ENCODE measurements at places on chromosomes 16 and 17.

DNA sequence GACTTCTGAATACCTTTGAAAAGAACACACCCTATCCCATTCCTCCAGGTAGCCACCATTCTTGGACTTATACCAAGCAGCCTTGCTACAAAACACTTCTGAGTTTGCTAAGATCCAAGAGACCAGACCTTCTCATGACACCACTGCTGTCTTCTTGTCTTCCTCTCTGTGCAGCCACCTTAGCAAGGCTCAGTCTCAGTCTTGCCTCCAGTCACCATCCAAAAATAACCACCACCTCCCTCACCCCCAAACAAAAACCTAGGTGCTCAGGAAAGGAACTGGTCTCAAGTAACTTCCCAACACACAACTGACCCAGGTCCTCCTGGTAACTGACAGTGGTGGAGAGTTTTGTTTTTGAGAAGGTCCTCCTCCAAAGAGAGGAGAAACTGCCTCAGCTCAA is 90.9 kb upstream of the CORO6 start:
- no peak for DNase-seq

- peak; percentile 67 for DNase-seq
Observed at GRCh38 chr17:5438716-5439445, at the start of gene C1QBP. Gene C1QBP (minus strand): TSS chr17:5439155. CDS start chr17:5439073, 82 bp downstream.

- DNase-seq, result no peak
Observed at GRCh38 chr16:1773703-1774447, 941 bp upstream of the MRPS34 start.

DNA sequence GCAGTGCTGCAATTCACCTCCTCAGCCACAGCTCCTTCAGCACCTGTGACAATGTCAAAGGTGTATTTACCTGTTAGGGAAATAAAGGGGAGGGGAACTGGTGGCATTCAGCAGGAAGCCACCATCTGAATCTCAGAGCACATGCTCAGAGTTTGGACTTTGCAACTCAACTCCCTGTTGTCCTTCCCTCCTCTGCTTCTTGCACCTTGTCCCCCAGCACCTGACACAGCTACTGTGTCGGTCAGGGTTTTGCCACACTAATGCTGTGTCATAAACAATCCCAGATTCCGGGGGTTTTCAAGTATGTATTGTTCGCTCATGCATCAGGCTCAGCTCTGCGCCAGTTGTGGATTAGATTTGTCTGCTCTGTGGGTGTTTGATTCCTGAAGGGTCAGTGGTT is 43.7 kb downstream of the HSBP1 start:
- no peak for DNase-seq

- DNase-seq, result no peak
Observed at GRCh38 chr16:30663820-30664219, 5.6 kb downstream of the FBRS start.

- no peak for DNase-seq
Observed at GRCh38 chr16:22787466-22788192, 26.3 kb upstream of the HS3ST2 start.

GRCh38 chr17:28871056-28871579 is 16.3 kb downstream of the ERAL1 start:
- DNase-seq, result no peak

GRCh38 chr16:53912155-53912554 is 208.2 kb downstream of the FTO start:
- DNase-seq, result no peak

- DNase-seq, result no peak
Observed at GRCh38 chr17:30573603-30574175, 96.5 kb downstream of the GOSR1 start.

GRCh38 chr17:15181333-15181732 is 83.8 kb downstream of the PMP22 start:
- DNase-seq, result no peak

DNA sequence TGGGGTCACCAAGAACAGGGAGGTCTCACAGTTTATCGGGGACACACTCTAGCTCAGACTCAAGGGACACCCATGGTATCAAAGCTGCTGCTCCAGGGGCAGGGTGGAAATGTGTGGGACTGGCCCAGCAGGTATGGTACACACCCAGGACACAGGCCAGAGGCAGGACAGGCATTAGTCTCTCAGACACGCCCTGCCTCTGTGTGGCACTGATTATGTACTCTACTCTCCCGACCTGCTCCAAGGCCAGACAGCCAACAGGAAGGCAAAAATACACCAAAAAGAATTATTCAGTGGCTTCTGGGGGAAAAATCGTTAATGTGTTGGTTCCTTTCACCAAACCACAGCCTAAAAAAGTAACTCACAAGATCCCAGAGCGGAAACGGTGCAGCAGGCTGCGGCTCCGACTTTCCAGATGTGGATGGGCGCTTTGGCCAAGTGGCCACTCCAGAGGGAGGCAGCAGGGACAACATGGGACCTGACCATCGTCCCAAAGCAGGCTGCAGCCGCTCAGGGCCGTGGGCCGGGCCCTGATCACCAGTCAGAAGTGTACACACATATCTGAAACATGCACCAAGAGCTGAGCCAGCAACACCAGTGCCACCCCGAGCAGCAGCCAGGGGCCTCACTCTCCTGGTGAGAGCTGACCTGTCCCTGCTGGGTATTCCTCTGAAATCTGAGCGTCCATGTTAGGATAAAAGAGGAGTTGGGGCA is 1.0 kb upstream of the SIRT7 start:
- DNase-seq, result no peak

GRCh38 chr16:69511651-69512050 is 54.1 kb upstream of the NFAT5 start:
- no peak for DNase-seq

- DNase-seq, result no peak
Observed at GRCh38 chr16:81823111-81823510, 44.0 kb downstream of the PLCG2 start.

- DNase-seq, result no peak
Observed at GRCh38 chr17:78889531-78889930, 13.5 kb downstream of the CEP295NL start.

DNA sequence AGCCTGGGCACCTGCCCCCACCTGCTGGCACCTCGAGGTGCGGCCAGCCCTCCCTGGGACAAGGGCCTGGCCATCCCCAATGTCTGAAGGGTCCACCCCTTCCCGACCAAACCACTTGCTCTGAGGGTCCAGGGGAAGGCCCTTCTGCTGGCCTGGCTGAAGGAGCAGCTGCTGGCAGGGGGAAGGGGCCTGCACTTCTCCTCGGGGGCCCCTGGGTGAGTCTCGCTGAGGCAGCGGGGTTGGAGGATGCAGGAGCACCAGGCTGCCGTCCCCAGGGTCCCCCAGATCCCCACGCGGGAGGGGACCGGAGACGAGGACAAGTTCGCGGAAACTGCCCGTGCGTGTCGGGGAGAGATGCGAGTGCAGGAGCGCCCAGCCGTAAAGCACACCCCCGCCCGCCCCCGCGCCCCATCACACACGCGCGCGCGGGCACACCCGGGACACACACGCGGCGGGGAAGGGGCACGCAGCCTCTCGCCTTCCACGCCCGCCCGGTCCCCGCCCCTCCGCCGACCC is 725 bp upstream of the CACNA1H start:
- peak; percentile 4 for DNase-seq

DNA sequence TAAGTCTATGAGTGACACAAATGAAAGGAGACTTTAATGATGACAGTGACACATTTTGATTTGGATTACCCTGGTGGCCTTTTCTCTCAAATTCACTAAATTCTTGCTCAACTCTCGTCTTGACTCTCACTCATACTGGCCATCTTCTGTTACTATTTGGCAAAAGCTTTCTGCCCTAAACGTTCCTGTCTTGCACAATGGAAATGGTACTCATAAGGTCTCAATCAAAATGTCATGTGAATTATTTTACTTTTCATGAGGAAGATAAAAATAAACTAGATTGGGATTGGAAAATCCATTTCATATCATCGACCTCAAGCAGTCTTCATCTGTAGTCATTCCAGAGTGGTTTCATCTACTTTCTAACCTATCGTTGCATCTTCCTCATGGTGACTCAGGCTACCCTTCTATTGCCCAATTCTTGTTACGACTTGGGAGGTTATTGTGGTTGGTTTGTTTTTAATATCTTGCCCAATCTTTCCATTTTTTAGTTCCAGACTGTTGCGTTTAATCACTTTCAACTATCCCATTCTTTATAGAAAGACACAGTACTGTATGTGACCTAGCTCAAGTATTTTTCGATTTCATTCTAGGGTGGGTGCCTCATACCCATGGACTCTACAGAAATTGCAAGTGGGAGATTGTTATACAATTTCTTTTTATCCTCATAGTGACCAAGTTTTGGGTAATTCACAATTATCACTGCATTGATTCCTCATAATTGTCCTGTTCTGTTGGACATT is 317.2 kb upstream of the KCNJ16 start:
- no peak for DNase-seq

GRCh38 chr16:12392585-12393091 is 411.0 kb downstream of the CPPED1 start:
- no peak for DNase-seq

DNA sequence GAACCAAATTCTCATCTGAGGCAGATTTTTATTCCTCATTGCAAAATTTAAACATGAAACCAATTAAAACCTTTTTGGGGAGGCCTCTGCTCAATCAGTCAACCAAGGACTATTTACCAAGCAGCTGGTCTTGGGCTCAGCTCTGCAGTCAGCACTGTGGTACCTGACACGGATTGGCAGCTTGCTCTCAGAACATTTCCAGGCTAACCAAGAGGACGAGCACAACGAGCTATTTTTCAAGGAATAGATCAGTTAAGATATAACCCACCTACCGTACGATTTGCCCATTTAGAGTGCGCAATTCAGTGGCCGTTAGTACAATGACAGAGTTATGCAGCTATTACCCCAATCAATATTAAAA is 26.4 kb upstream of the KLHDC4 start:
- DNase-seq, result no peak

- DNase-seq, result no peak
Observed at GRCh38 chr17:35679007-35679682, 52.3 kb upstream of the RASL10B start.

DNA sequence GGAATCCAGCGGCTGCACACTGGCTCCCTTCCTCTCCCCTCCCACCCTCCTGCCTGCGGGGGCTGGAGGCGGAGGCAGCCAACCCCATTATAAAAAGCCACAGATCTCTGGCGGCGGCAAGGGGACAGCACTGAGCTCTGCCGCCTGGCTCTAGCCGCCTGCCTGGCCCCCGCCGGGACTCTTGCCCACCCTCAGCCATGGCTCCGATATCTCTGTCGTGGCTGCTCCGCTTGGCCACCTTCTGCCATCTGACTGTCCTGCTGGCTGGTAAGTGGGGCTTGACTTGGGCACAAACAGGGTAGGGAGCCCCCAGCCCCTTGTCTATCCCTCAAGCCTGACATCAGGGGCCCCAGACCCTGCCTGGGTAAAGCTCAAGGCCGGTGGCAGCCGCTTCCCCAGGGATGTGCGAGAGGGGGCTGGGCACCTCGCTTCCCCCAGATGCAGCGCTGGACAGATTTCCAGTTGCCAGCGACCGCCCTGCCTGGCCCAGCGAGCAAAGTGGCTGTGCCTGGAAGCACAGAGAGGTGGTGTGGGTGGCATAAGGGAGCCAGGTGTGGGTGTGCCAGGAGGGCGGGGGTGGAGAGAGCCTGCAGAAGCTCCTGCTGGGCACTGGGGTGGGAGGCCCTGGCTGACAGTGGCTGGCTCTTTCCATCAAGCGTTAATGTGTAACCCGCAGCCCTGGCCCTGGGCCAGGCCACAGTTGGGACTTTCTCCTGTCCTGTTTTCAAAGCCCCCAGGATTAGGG is at the start of gene CX3CL1:
CX3CL1 (plus strand) TSS at position 119 of the 745 bp plus-strand sequence; CDS start at position 198, 79 bp downstream.
- no peak for DNase-seq

GRCh38 chr17:37710344-37710886 is 34.4 kb downstream of the HNF1B start:
- DNase-seq, result no peak

DNA sequence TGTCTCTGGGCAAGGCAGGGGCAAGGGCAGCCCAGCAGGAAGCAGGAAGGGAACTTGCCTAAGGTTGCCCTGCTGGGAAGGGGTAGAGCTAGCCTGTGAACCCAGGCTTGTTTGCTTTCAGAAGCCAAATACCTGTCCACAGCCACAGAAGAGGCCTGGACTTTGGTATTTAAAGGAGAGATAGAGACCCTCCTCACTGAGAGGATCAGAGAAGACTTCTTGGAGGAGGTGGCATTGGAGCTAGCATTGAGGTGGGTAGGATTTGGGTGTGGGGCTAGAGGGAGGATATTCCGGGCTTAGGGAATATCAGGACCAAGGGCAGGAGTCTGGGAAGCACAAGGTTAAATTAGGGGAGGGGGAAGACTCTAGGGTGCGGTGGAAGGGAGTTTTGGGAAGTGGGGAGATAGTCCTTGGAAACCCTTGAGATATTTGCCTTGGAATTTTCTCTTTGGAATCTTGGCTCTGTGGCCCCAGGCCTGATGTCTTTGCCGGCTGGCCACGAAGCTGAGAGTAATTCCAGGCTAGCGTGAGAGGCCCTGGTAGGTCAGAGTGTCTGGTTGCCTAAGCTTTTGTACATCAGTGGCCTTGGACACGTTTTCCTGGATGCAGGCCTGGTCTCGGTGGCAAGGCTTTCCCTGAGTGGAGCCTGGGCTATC is 13.1 kb upstream of the ETV4 start:
- DNase-seq, result no peak

GRCh38 chr17:19372866-19373504 is 5.3 kb upstream of the MAPK7 start:
- no peak for DNase-seq

DNA sequence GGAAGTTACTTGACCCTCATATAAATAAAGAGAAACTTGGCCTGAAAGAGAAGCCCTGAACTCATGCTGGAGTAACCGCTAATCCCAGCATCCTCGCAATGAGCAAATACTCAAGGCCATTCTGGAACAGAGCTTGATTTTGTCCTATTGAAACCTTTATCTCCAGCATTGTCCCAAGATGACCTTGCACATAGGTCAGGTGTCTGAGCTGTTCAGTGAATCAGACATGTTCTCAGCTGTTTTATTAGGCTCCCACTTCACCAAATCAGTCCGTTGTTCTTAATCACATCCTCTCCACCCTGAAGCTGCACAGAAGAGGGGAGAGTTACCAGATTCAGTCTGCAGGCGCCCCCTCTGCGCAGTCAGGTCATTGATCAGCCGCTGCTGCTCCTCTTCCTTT is 9.1 kb upstream of the MYH1 start:
- DNase-seq, result no peak
